ENCODE measurements at places on chromosomes 7 and 10.

- no peak for DNase-seq
These were observed 14.7 kb downstream of the BTBD16 start for GRCh38 chr10:122285506-122286444.

DNA sequence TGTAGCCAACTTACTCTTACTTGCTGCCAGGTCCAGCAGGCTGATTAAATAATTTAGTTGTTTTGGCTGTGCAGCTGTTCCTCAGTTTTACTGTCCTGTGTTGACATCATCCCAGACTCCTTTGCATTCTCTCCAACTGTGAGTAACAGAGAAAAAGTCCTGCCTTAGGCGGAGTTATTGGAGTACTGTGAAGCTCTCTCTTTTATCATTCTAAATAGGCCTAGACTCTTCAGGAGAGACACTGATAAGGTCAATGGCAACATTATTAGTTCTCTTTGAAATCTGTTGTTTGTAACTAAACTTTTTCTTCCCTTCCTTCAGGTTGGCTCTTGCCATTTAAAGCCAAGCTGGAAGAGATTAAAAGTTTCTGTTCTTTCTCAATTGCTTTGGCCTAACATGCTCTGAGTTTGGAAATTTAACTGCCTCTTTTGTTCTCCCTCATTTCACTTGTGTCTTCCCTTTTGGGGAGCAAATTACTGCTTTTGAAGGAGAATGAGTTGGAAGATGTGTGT is 215.7 kb upstream of the CSTF2T start:
- no peak for DNase-seq

- DNase-seq = no peak
These were observed 178.6 kb downstream of the ANKRD30A start for GRCh38 chr10:37304036-37304435.

DNA sequence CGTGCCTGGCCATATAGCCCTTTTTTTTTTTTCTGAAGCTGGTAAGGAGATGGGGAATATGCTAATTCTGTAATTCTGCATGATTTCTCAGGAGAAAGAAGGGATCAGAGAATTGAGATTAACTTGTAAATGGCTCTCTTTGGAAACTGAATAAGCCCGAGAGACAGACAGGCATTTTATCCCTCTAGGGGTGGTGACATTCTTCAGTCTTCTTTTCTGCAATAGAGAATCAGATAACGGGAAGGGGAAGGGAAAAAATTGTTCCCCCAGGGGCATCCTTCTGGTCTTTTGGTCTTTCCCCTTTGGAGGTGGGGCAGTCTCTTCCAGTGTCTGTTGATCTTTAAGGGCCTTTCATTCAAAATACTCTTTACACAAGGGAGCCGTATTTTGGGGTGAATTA is 34.2 kb downstream of the HK1 start:
- no peak for DNase-seq

- DNase-seq = no peak
These were observed 176.2 kb downstream of the CCDC3 start for GRCh38 chr10:12825260-12825849.

Measured in stimulated activated CD4-positive, alpha-beta T cell treated with anti-CD3 and anti-CD28 coated beads, Interleukin-1b, Interleukin-23, amount 100 ng/mL, for 1 hour (primary cell).